ENCODE measurements at places on chromosomes 5 and 9.

DNA sequence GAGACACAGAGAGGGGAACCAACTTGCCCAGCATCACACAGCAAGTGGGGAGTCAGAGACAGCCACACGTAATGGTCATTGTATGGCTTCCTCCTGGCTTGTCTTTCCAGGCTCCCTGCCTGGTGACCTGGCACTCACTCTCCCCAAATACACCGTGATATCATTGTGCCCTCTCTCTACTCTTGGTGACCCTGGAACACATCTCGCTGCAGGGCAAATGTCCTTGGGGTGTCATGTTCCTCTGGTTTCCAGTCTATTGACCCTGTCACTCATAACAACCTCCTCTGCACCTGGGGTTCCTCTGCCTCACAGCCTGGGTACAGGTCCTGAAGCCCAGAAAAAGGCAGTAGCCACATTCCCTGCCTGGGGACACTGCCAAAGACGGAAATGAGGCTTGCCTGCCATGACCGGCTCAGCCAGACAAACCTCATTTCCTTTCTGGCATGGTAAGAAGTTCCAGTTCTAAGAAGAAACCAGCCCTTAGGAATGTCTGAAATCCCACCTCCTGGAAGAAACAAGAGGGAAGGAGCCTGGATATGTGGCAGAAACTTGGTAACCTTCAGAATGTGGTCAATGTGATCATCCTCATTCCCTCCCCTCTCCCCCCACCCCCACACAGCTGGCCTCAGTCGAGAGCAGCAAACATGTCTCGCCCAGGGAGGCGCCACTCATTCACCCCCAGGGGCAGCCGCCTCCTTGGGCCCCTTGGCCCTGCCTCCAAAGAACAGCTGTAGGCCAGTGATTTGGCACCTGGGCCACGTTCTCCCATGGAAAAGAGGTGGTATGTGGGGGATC lies 30.6 kb upstream of the SMU1 start:
- DNase-seq: no peak

- no peak for DNase-seq
These were observed 443.9 kb downstream of the ZNF608 start for GRCh38 chr5:124302533-124302932.

DNA sequence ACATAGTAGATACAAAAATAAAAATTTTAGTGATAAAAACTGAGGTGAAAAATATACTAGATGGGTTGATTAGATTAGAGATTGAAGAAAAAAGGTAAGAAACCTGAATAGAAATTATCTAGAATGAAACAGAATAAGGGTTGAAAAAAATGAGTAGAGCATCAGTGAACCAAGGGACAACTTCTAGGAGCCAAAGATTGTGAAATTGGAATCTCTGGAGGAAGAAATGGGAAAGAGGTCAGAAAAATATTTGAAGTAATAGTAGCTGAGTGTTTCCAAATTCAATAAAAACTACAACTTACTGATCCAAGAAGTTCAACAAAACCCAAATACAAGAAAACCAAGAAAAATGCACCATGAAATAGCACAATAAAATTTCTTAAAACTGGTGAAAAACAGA lies 116.6 kb upstream of the STARD4 start:
- DNase-seq: no peak

DNA sequence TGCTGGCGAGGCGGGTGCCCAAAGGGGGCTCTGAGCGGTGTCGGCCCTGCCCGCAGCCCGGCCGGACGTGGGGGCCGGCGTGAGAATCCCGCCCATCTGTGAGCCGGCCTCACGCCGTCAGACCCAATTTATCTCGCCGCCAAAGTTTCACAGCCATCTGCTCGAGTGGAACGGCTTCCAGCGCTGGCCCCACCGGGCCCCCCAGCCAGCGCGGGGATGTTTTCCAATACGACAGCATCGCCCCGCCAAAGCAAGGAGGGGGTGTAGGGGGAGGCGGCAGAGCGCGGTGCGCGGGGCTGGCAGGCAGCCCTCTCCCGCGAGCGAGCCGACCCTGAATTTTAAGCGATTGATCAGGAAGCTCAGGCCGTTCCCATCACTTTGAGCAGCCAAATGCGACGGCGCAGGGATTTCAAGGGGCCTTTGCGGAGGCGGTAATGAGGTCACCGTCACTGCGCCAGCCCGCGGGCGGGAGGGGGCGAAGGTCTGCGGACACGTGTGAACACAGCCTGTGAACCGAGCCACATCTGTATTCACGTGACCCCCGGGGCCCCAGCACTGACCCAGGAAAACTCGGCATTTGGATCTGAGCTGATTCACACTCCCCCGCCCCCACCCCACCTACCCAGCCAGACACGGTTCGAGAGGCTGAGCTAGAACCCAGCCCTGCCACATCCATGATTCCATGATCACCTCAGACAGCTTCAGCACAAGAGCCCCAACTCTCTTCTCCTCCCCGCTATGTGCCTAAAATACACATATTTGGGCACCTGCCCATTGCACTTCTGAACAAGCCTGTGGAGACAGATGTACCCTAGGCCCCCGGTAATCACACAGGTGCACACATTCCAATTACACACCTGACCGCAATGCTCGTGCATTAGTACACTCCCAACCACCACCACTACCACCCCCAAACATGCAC lies 47.8 kb upstream of the PSD2 start:
- peak; percentile 57 for DNase-seq

GRCh38 chr5:154273028-154273617 lies 82.6 kb downstream of the GALNT10 start:
- no peak for DNase-seq

DNA sequence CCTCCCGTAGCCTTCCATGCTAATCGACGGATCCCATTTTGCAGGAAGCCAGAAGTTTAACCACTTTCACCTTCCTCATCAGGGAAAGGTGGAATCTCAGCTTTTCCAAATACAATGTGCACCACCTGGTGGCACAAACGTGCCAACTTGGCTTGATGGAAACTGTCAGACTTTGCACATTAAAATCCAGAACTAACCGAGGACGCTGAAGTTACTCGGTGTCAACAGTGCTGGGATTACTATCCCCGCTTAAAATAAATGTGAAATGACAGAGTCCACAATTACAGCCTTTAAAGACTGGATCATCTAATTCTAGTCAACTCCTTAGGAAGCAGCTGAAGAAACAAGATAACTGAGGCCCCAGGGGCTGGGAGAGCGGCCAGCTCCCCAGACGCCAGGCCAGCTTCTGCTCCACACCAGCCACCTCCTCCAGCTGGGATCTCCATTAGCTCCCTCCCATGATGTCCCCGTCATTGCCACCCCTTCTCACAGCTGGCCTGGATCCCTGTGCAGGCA lies 50.1 kb upstream of the RETREG1 start:
- peak; percentile 54 for DNase-seq

Measured in activated T-cell treated with anti-CD3 and anti-CD28 coated beads, Interleukin-2, amount 50 U/mL, for 1 hour (primary cell).